CD8-positive, alpha-beta memory T cell (primary cell): ENCODE measurements at places on chromosomes 12 and 14. TPM values are rescaled to one million over a fixed set of nuclear protein-coding genes. Genes with fewer than 3 reads are reported as not detected.

DNA sequence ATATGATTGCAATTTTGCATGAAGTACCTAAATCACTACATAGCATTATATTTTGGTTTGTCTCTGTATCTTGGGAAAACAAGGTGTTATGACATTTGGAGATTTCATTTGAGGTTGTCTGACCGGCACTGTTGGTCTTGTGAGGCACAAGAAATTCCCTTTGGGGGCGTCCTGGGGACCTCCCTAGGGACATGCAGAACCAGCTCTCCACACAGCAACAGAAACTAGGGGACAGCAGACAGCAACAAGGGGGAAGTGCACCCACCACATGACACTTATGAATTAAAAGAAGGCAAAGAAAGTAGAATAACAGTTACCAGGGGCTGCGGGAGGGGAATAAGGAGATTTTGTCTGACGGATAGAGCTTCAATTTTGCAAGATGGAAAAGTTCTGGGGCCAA lies 14.4 kb downstream of the DDX54 start:
- H3K27ac ChIP-seq, result no peak overlapping the region
- H3K4me1 ChIP-seq, result no peaks in the 10 kb centered on the region
- H3K4me3 ChIP-seq, result no peak overlapping the region
- peaks cover 57% of the 10 kb centered on the region for H3K36me3 ChIP-seq
- no peaks in the 10 kb centered on the region for H3K27me3 ChIP-seq

GRCh38 chr14:83485591-83485990 lies 1951.9 kb upstream of the SEL1L start:
- H3K27me3 ChIP-seq, result no peaks in the 10 kb centered on the region
- no peaks in the 10 kb centered on the region for H3K36me3 ChIP-seq
- no peak for DNase-seq

The SYCP3 gene
- 0.27 TPM for total RNA-seq

GRCh38 chr12:3680919-3681594 lies 71.9 kb downstream of the CRACR2A start:
- peaks cover 33% of the 10 kb centered on the region for H3K36me3 ChIP-seq
- no peak overlapping the region for H3K27ac ChIP-seq
- H3K4me3 ChIP-seq, result no peak overlapping the region
- DNase-seq, result no peak
- no peaks in the 10 kb centered on the region for H3K4me1 ChIP-seq
